NCI-H1105 treated with DMSO at 0.1 percent for 48 hours (cell line): ENCODE measurements at places on chromosomes 5 and 9.

DNA sequence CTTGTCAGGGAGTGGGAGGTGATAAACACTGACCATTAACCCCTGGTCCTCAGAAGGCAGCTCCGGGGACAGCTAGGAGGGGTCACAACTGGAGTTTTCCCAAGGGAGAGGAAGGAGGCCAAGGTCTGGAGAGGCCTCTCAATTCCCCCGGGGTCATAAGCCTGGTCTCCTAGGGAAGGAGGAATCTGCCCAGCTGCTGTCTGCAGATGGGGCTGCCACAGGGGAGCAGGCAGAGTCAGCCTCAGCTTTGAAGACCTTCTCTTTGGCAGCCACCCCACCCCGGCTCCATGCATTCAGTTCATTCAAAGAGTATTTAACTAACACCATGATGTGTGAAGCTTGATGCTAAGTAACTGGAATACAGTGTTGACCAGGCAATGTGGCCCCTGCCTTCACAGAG is 74.6 kb upstream of the HSPA9 start:
- DNase-seq = no peak

DNA sequence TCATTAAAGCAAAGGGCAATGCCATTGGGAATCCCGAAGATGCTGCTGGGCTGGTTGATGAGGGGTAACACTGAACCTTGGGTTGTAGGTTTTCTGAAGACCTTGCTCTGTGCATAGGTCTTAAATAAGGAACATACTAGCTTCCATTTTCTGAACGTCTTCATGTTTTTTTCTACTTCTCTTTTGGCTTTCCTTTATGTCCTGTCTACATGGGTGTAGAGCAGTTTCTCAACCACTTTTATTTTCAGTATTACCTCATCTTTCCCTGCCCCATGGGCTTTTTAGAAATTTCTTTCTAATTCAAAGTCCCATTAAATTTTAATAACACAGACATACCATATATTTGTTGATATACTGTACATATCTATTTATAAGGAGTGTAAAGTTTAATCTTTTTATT is at the start of gene IFNA14:
Gene IFNA14 (minus strand): TSS at position 95 of the 400 bp plus-strand sequence. CDS start 70 bp downstream, at position 25.
- no peak for DNase-seq

DNA sequence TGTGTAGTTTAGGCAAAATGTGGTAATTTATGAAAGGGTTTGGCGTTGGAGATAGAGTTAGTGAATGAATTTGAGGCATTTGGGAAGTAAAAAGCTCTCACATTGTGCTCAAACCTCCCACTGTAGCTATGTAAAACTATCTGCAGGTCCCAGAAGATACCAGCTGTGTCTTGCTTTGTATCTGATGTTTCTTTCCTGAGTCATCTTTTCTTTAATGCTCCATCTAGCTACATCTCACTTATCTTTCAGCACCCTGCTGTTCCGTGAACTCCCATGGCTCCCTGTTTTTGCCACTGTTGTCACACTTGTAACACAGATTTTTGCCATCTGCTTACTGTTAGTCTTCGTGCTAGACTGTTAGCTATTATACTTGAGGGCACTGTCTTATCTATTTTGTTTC is 253.1 kb downstream of the NPR3 start:
- no peak for DNase-seq

GRCh38 chr5:159340511-159340910 is 10.2 kb upstream of the IL12B start:
- no peak for DNase-seq

DNA sequence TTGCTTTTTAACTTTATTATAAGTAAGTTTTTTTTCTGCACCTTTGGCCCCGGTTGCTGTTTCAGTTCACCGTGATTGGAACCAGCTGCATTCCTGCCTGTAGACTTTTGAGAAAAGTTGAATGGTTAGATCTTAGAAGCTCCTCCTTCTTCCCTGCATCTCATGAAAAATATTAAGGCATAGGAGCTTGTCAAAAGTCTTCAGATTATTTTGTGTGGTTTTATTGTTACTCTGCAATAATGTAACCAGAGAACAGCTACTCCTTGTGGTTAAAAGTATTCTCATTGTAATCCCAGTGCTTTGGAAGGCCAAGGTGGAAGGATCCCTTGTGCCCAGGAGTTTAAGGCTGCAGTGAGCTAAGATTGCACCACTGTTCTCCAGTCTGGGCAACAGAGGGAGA is 3.3 kb upstream of the SLC2A8 start:
- DNase-seq = no peak

GRCh38 chr5:122581629-122582028 is 193.3 kb upstream of the SNX2 start:
- no peak for DNase-seq

GRCh38 chr5:32604800-32605765 is 19.7 kb downstream of the SUB1 start:
- DNase-seq = no peak

DNA sequence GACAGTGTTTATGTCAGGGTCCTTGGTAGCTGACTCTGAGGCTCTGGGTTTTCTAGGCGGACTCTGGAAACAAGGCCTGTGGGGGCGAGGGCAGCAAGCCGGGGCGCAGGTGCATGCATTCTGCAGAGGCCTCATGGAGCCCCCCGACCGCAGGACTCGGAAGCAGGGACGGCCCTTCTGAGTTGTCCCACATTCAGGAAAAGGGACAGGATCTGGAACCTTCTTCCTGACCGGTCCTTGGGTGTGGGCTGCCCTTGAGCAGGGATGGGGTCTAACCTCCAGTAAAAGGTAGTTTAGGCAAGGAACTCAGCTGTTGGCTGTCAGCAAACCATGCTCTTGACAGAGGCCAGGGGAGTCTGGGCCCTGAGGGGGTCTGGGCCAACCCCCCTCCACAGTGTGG is 7.4 kb upstream of the COL5A1 start:
- no peak for DNase-seq

GRCh38 chr5:95936812-95937397 is 24.7 kb downstream of the ELL2 start:
- DNase-seq = no peak

DNA sequence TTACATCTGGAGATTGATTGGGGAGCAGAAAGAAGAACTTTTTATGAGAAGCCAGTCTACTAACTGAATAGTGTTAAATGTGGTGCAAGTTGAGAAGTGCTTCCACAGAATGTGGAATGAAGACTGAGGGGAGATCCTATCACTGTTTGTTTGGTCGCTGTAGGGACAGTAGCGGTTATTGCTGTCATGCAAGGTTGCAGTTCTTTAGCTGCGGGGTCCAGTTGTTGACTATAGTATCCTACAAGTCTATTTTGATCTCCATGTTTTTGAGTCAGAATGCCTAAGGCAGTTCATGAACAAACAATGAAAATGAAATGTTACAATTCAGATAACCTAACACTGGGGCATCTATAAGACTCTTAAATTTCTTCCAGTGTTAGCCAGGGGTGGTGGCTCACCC is 45.3 kb upstream of the PDZD2 start:
- no peak for DNase-seq

- DNase-seq = no peak
These were observed 20.3 kb downstream of the HSD17B3 start for GRCh38 chr9:96281641-96282040.

- no peak for DNase-seq
These were observed 176.7 kb upstream of the ADAMTSL1 start for GRCh38 chr9:18297056-18297841.

DNA sequence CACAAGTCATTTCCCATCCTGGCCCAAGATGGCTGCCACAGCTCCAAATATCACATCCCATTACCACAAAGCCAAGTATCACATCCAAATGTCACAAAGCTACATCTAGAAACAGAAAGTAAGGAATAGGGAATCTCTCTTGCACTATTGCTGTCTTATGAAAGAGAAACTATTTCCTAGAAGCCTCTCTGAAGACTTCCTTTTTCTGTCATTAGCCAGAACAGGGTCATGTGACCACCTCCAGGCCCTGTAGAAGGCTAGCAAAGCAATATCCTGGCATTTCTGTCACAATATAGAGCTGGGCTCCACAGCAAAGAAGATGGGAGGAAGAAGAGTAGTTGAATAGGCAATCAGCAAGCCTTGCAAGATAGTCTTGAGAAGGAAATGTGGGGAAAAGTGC is 99.2 kb downstream of the SH3TC2 start:
- no peak for DNase-seq

GRCh38 chr5:103272377-103272776 is 13.8 kb downstream of the MACIR start:
- DNase-seq = no peak

DNA sequence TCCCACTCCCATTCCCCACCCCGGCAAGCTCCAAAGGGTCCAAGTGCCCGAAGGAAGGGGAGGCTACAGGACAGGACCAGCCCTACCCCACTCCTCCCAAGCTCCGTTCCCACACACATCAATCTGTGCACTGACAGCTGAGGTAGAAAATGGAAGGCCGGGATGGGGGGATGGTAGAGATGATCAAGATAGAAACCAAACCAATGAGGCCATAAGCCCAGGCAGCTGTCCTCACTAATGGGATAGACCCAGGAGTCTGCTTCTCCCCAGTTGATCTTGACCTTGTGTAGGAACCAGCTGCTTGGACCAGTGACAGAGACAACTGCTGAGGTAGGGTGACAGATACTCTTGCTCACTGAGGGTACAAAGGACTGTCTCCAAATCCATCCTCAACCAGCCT is 38.6 kb downstream of the B4GALT1 start:
- DNase-seq = no peak

DNA sequence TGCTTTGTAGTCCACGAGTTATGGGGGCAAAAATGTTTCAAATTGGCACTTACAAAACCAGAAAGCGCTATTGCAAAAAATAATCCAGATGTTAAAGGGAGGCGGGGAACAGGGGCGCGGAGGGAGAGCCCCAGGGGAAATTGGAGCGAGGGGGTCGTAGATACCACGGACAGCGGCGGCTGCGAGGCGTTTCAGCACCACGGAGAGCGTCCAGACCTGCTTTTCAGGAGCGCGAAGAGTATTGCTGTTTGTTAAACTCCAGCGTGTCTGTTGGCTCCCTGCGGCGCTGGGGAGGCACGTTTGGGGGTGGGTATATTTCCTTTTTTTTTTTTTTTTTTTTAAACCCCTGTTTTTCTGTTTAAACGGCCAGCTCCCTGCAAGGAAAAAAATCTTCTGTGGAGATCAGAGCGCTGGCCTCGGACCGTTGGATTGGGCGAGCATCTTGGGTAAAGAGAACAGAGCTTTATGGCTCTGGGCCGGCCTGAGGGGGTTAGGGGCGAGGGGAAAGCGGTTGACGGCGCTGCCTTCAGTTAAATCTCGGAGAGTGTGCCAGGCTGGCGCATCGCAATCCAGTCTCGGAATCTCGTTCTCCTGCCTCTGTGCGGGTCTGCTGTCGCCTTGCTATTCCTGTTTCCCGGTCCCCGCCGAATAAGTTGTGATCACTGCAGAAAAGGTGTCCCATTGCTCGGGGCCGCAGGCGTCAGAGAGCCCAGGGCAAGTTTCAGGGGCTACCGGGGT is at the start of gene GLRA1:
Gene GLRA1 (minus strand): TSS at position 288 of the 738 bp plus-strand sequence. CDS start 302 bp downstream, outside the sequence.
- no peak for DNase-seq

- no peak for DNase-seq
These were observed 12.6 kb upstream of the DENND1A start for GRCh38 chr9:123942542-123942941.

DNA sequence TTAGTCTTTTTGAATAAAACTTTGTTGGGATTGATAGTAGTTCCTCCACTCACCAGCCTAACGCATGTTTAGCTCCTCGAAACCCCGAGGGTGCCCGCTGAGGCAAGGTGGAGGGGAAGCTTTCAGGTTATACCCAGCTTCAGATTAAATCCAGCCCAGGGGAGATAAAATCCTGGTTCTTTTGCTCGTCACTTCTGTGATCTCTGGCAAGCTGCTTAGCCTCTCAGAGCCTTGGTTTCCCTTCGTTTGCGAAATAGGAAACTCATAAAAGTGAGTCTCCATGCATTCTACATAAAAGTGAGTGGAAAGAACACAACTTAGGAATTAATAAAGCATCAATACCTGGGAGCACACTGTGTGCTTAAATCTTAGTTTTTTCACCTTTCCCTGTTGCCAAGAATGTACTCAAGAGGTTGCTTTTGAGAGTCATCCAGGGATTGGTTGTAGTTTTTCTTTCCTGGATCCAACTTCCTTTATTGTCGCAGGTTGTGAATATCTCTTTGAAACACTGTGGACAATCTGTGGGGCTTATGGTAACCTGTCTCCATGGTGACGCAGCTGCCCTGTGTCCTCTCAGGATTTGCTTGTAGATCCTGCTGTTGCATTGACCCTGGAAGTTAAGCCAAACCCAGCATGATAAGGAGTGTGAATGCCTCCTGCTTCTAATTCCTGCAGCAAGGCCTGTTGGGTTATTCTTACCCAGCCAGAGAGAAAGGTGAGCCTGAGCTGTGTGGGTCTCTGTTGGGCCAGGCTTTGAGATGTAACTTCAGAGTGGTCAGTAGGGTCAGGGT is 2.0 kb downstream of the GALNT12 start:
- no peak for DNase-seq

GRCh38 chr5:37272511-37272910 is 23.3 kb upstream of the CPLANE1 start:
- no peak for DNase-seq

GRCh38 chr9:36110434-36110833 is 26.1 kb upstream of the GLIPR2 start:
- no peak for DNase-seq

- DNase-seq = no peak
These were observed 247.4 kb downstream of the CDH9 start for GRCh38 chr5:26791021-26791420.

DNA sequence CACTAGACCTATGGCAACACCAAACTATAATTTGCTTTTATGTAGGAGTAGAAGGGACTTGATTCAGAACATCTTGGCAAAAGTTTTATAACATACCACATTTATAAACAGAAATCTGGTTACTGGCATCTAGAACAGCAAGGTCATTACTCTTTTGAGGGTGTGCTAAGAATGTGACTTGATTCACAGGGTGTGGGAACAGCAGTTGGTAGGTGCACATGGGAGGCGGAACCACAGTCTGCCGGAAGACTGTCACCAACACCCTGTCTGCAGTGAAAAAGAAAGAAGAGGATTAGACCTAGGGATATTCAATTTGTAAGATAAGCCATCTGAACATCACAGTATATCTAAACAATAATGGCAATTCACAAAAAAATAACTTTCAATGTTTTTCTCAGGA is 23.0 kb downstream of the ELP1 start:
- no peak for DNase-seq

DNA sequence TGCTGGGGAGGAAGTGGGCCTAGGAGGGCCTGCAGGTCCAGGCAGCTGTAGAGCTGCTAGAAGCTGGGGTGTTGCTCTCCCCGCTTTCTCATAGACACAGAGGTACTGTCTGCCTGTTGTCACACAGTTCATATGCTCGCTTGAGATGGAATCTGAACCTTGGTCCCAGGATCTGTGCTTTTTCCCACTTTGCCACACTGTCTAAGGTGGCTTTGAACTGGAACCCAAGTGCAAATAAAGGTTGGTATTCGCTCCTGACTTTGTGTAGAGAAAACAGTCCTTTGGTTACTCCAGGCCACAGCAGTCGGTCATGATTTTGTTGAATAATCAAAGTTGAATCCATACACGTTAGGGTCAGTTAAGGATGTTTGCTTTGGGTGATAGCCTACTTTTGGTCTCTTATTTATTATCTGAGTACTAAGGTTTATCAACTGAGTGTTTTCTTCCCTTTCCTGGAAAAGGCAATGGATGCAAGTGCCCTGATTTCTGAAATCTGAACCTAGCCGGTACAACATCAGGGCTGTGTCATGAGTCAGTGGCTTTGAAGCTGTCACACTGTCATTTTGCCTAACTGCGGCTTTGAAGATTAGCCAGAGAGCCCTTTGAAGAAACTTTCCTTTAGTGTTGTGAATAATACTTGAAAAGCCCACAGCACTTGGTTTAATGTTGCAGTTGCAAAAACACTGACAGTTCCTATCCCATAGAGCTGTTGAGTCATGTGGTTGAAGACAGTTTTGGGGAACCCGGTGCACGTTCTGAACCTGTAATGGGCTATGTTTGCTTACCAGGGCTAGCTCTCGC is 41.3 kb downstream of the HABP4 start:
- no peak for DNase-seq

- DNase-seq = no peak
These were observed 21.9 kb downstream of the ASS1 start for GRCh38 chr9:130466537-130467217.
